ENCODE measurements at places on chromosomes 3 and 15. TPM values are rescaled to one million over a fixed set of nuclear protein-coding genes. Genes with fewer than 3 reads are reported as not detected.

DNA sequence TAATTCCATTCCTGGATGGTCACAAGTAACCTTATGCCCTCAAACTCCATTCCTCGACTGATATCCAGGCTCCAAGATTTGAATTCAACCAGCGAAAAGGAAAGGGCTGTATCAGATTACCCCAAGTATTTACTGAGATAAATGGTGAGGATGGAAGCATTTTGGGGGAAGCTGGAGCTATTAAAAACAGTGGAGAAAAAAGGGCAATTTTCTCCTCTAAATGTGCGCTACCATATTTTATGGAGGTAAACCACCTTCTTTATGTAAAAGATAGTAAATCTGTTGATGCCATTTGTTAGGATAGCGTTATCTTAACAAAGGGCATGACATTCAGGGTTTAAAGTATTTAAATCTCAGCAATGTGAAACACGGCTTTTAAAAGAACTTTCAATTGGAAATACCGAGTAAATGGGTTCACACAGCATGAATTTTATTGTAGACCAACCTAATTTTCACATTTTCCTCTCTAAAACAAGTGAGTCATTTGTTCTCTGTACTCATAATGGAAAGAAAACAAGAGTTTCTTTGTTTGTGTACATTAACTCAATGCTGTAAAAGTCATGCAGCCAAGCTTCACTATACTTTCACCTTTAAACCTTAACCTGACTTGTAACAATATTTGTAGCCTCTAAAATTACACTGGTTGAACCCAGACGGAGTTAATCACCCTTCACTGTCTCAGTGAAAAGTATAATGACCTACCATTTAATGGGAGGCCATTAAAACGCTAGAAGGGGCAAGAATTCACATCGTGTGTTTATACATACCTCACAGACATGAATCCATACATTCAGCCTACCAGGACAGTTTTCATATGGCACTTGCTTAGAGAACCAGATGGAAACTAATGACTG is 773.4 kb downstream of the ROBO1 start:
- H3K27ac ChIP-seq = no peak overlapping the region
- H3K36me3 ChIP-seq = no peaks in the 10 kb centered on the region
- no peaks in the 10 kb centered on the region for H3K27me3 ChIP-seq
- H3K4me1 ChIP-seq = peaks cover 8% of the 10 kb centered on the region

- no peak for DNase-seq
- no peak overlapping the region for H3K4me3 ChIP-seq
- H3K27ac ChIP-seq = no peak overlapping the region
- no peaks in the 10 kb centered on the region for H3K36me3 ChIP-seq
- H3K27me3 ChIP-seq = no peaks in the 10 kb centered on the region
- peaks cover 14% of the 10 kb centered on the region for H3K4me1 ChIP-seq
These were observed 2.9 kb downstream of the CCR3 start for GRCh38 chr3:46245146-46245545.

SKOR1 gene
- not detected for total RNA-seq

DNA sequence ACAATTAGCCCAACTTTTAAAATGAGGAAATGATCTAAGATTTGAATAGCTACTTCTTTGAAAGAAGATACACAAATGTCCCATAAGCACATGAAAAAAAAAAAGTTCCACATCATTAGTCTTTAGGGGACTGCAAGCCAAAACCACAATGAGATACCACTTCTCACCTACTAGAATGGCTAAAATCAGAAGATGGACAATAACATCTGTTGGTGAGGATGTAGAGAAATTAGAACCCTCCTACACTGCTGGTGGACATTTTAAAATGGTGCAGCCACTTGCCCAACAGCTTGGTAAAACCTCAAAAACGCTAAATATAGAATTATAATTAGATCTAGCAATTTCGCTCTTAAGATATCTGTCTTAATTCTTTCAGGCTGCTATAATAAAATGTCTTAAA is 77.1 kb downstream of the MEX3B start:
- H3K4me3 ChIP-seq = no peak overlapping the region
- no peaks in the 10 kb centered on the region for H3K36me3 ChIP-seq
- no peaks in the 10 kb centered on the region for H3K4me1 ChIP-seq
- H3K27me3 ChIP-seq = no peaks in the 10 kb centered on the region
- no peak for DNase-seq
- no peak overlapping the region for H3K27ac ChIP-seq

SLC6A1 gene
- total RNA-seq = not detected

CSPG5 gene
- not detected for total RNA-seq

DNA sequence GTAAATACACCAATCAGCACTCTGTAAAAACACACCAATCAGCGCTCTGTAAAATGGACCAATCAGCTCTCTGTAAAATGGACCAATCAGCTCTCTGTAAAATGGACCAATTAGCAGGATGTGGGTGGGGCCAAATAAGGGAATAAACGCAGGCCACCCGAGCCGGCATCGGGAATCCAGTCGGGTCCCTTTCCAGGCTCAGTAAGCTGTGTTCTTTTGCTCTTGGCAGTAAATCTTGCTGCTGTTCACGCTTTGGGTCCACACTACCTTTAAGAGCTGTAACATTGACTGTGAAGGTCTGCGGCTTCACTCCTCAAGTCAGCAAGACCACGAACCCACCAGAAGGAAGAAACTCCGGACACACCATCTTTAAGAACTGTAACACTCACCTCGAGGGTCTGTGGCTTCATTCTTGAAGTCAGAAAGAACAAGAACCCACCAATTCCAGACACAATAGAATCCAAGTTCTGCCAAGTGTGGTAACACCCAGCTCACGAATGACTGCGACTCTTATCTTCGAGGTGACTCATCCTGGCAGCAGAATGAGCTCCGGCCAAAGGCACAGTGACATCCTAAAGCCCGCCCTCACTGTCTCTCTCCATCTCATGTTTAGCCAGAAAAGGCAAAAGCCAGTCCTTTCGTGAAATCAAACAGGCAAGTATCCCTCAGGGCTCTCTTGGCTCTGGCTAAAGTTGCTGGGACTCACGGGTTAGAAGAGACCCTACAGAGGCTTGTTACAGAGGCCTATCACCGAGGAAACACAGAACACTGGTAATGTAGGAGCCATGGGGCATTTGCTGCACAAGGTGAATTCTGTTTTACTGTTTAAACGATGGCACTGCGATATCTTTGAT is 155.2 kb downstream of the FAM43A start:
- peaks cover 10% of the 10 kb centered on the region for H3K4me1 ChIP-seq
- H3K27ac ChIP-seq = no peak overlapping the region
- no peaks in the 10 kb centered on the region for H3K36me3 ChIP-seq

DNA sequence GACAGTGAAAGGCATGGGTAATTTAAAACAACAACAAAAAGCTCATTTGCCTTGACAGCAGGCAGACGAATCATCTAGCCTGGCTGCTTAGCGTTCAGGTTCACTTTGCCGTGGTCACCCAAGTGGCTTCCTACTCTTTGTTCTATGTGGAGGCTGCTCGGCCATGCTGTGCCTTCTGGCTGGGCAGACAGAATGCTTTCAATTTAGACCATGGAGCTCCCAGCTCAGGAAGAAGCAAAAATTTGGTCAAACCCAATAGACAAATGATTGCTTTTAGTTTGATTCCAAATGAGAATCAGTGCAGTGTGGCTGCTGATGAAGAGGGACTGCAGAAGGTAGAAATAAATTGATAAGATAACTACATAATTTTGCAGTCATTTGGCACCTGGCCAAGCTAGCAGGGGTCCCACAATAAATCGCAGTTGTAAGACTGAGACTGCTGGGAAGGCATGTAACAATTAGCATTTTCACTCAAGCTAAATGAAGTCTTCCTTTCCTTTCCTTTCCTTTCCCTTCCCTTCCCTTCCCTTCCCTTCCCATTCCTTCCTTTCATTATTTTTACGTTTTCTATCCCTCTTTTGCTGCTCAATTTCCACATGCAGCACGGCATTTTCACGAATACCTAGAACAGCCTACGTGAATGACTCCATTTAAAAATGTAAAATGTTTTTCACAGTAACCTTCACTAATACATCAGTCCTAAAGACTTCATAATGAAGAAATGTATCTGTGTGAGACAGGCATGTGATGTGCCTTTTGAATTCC is 360.4 kb upstream of the TGFBR2 start:
- no peaks in the 10 kb centered on the region for H3K36me3 ChIP-seq
- DNase-seq = no peak
- H3K4me1 ChIP-seq = no peaks in the 10 kb centered on the region
- no peak overlapping the region for H3K4me3 ChIP-seq
- no peak overlapping the region for H3K27ac ChIP-seq
- H3K27me3 ChIP-seq = no peaks in the 10 kb centered on the region

TBC1D21 gene
- total RNA-seq = not detected

DNA sequence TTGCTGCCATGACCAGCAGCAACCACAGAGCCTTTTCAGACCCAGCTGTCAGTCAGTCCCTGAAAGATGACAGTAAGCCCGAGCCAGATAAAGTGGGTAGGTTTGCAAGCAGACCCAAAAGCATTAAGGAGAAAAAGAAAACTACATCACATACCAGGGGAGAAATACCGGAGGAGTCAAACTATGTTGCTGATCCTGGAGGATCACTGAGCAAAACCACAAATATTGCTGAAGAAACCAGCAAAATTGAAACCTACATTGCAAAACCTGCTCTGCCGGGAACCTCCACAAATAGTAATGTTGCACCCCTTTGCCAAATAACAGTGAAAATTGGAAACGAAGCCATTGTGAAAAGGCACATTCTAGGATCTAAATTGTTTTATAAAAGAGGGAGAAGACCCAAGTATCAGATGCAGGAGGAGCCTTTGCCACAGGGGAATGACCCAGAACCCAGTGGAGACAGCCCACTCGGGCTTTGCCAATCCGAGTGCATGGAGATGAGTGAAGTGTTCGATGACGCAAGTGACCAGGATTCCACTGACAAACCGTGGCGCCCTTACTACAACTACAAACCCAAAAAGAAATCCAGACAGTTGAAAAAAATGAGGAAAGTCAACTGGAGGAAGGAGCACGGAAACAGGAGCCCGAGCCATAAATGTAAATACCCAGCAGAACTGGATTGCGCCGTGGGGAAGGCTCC is 42.1 kb upstream of the RASA2 start:
- no peak for DNase-seq
- no peak overlapping the region for H3K27ac ChIP-seq
- H3K4me1 ChIP-seq = peaks cover 24% of the 10 kb centered on the region

RAB5A gene
- total RNA-seq = 57.6 TPM

GRCh38 chr3:474828-475227 is 278.3 kb downstream of the CHL1 start:
- no peaks in the 10 kb centered on the region for H3K4me1 ChIP-seq
- H3K4me3 ChIP-seq = no peak overlapping the region
- H3K27ac ChIP-seq = no peak overlapping the region
- no peak for DNase-seq
- no peaks in the 10 kb centered on the region for H3K36me3 ChIP-seq
- no peaks in the 10 kb centered on the region for H3K27me3 ChIP-seq

DNA sequence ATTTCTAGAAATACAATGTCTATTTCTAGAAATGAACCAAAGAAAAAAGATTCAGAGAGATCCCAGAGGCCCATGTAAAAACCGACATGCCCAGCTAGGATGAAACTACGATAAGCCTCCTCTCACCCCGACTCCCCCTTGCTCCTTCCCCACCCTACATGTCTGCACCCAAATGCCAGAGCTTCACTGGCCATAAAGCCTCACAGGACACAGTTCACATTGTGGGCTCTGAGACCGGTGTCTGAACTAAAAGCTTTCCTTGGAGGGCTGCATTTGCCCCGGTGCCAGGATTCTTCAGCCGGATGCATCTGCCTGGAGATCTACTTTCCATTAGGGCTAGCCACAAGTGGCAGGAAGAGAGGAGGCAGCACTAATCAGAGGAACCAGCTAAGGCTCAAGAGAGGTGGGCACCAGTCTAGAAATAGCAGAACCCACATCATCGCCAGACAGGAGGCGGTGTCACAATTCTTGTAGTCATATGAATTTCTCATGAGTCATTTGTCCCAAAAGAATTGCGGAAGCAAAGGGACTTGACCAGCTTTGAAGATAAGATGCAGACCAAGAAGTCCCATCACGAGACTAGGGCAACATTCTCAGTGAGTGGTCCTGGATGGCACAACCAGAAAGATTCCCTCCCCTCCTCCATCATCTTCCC is 353.6 kb downstream of the NTRK3 start:
- H3K27me3 ChIP-seq = no peaks in the 10 kb centered on the region
- no peak overlapping the region for H3K4me3 ChIP-seq

- no peaks in the 10 kb centered on the region for H3K4me1 ChIP-seq
- no peak overlapping the region for H3K27ac ChIP-seq
- H3K4me3 ChIP-seq = no peak overlapping the region
These were observed 353.1 kb upstream of the ALCAM start for GRCh38 chr3:105013657-105014056.

GRCh38 chr3:170689893-170690660 is 104.2 kb upstream of the SLC7A14 start:
- H3K27me3 ChIP-seq = no peaks in the 10 kb centered on the region
- peak; percentile 57 for DNase-seq
- H3K36me3 ChIP-seq = no peaks in the 10 kb centered on the region

GRCh38 chr3:14203521-14204079 is 25.0 kb downstream of the LSM3 start:
- H3K36me3 ChIP-seq = peaks cover 13% of the 10 kb centered on the region
- no peaks in the 10 kb centered on the region for H3K27me3 ChIP-seq
- peaks cover 30% of the 10 kb centered on the region for H3K4me1 ChIP-seq
- peak overlapping the region; percentile 28 for H3K27ac ChIP-seq
- H3K4me3 ChIP-seq = no peak overlapping the region
- peak; percentile 68 for DNase-seq

GRCh38 chr3:173275740-173276139 is 121.8 kb upstream of the NLGN1 start:
- no peak for DNase-seq
- H3K27ac ChIP-seq = no peak overlapping the region
- H3K36me3 ChIP-seq = no peaks in the 10 kb centered on the region
- H3K4me1 ChIP-seq = no peaks in the 10 kb centered on the region
- H3K4me3 ChIP-seq = no peak overlapping the region
- H3K27me3 ChIP-seq = no peaks in the 10 kb centered on the region

EFHB gene
- 0.11 TPM for total RNA-seq

DNA sequence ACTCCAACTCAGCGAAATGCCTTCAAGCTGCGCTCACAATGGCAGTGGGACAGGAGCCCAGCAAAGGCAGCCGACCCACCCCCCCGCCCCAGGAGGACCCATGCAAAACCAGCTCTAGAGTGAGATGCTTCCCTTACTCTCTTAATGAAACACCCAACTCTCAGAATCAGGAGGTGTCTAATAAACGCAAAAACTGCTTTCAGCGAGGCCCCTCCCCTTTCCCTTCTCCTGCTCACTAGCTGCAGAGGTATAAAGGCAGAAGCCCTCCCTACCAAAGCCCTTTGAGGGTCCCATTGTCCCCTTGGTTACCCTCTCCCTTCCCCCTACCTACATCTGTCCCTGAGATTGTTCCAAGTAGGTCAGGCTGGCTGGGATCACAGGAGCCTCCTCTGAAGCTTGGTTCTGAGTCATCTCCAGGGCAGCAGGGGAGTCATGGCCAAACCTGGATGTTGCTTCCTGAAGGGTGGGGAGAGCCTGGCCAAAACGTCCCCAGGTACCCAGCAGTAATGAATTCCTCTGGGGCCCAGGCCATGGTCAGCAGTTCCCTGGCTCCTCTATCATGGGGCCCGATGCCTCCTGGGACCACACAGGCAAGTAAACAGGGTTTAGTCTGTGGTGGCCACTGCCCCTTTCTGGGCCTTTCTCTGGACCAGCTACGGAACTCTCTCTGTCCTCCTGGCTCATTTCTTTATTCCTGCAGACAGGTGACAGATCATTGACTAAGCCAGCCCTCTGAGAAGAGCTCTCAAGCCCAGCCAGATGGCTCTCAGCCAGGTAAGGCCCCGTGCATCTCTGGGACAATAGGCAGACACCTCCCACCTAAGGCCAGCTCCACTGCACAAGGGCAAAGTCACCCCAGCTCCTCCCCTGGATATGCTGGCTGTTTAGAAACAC is 8.6 kb downstream of the KLHL25 start:
- H3K27me3 ChIP-seq = no peaks in the 10 kb centered on the region
- no peaks in the 10 kb centered on the region for H3K36me3 ChIP-seq
- peaks cover 17% of the 10 kb centered on the region for H3K4me1 ChIP-seq
- no peak overlapping the region for H3K4me3 ChIP-seq
- H3K27ac ChIP-seq = no peak overlapping the region

ITIH1 gene
- total RNA-seq = not detected
